Esophagus squamous epithelium (tissue), 5 donors: ENCODE measurements at places on chromosomes 2 and 18.

- no peak for DNase-seq
Observed at GRCh38 chr18:48975120-48975816, 24.5 kb upstream of the SMAD7 start.

DNA sequence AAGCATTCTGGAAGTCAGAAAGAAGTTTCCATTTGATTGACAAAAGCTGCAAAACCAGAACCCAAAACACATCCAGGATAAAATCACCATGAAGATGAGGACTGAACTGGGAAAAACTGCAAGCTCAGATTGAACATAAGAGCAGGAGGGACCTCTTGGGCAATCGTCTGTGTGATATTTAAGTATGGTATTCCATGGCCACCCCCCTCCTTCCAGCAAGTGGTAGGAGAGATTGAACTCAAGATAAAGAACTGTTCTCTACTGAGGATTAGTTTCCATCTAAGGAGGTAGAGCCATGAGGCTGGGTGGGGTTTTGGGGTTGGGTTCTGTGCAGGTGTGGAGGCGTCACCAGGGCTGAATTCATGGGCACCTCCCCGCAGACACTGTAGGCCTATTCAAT lies 251.1 kb downstream of the NCKAP5 start:
- no peak for DNase-seq

DNA sequence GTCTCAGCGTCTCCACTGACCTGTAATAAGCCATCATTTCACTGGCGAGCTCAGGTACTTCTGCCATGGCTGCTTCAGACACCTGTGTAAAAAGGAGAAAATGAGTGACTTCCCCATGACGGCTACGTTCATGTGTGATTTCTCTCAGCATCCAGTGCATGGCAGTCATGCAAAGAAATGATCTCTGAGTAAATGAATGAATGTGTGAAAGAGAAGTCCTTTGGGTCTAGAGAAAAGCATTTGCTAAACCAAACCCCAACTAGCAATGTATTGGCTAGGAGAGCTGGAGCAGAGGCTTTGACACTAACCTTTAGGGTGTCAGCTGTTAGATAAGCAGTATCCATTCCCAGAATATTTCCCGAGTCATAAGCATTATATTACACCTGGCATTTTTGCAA lies 417 bp downstream of the IL1B start:
- DNase-seq, result no peak

GRCh38 chr18:74876630-74877243 lies 279.1 kb downstream of the ZNF407 start:
- DNase-seq, result no peak

- no peak for DNase-seq
Observed at GRCh38 chr2:208112969-208113368, 11.4 kb downstream of the CRYGD start.

- DNase-seq, result no peak
Observed at GRCh38 chr2:30275256-30275655, 43.9 kb downstream of the LBH start.

DNA sequence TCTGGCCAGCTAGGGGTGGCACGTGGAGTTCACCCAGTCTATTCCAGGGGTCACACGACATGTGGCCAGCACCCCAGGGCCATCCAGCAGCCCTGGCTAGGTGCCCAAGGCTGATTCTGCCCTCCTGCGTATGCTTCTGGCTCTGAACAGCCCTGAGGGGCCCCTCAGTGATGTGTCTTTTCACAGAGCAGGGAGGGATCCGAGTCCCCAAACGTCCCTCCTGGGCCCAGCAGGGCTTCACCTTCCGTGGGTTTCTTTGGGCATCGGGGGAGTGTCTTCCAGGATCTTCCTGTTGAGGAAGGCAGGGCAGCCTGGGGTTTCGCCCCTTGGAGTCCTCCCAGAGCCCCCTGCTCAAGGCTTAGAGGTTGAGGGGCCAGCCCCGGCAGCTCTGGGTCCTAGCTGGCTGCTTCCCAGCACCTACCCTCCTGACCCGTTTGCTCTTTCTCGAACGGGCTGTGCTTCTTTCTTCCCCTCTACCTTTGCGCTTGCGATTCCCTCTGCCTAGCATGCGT lies 165.9 kb downstream of the DYSF start:
- DNase-seq, result no peak

GRCh38 chr2:200479692-200480265 lies 30.1 kb downstream of the KCTD18 start:
- DNase-seq, result no peak

DNA sequence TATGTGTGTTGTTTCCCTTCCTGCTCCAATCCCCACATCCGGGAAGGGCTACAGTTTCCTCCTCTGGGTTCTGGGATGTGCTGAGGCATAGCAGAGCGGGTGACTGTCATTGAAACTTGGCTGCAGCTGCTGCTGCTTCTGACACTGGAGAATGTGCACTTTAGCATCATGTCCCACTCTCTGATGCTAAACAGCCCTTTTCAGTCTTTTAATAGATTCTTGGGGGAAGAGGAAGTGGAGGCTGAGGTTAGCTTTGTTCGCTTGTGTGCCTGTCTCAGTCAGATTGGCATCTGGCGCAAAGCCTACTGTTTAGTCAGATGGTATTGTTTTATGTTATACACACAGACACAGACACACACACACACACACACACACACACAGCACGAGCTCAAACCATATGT lies 136.5 kb upstream of the RND3 start:
- DNase-seq, result no peak

DNA sequence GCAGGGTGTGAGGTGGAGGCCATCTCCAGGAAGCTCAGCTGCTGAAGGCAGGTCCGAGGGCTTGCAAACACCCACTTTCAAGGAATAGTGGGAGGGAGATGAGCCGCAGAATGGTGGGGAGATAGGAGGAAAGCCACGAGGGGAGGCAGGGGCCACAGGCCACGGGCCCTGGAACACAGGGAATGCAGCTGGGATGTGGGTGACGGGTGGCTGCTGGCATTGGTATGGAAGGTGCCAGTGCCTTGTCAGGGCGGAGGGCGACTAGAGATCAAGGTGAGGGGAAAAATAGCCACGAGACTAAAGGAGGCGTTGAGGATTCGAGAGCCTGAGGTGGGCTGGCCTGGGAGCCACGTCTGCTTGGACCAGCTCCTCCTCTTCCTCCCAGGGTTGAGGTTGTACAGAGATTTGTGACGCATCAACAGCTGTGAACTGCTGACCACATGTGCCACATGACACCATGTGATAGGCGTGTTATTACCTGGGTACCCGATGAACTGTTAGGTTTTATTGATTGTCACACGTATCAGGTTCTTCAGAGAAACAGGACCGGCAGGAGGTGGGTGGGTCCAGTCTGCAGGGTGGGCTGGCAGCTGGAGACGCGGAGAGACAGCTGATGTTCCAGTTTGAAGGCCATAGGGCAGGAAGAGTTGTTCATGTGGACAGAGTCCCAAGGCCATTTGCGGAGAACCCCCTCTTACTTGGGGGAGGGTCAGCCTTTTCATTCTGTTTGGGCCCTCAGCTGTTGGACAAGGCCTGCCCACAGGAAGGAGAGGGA lies 9.9 kb downstream of the IMPA2 start:
- DNase-seq, result no peak

DNA sequence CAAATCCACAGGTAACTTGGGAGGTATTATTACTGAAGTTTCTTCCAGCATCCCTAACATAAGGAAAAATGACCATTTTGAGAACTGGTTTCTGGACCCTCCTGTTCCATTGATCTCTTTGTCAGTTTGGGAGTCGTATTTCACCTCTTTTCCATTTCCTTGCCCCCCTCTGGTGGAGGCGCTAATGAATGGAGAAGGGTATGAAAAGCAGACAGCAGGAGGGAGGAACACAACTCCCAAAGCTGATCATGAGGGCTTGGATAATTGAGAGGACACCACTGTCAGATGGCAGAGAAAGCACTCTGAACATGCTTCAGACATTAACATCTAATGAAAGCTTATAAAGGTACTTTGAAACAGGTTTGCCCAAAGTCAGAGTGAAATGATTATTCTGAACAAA lies 56.6 kb upstream of the TLK1 start:
- DNase-seq, result no peak

GRCh38 chr2:238320648-238321281 lies 447 bp downstream of the TRAF3IP1 start:
- DNase-seq, result no peak

GRCh38 chr2:102266204-102266603 lies 45.2 kb upstream of the IL1RL1 start:
- no peak for DNase-seq

- DNase-seq, result no peak
Observed at GRCh38 chr18:51279367-51279984, 82.0 kb upstream of the MEX3C start.

GRCh38 chr2:74304332-74305148 lies 38.7 kb downstream of the SLC4A5 start:
- DNase-seq, result no peak

GRCh38 chr18:76892832-76893231 lies 70.5 kb downstream of the ZNF236 start:
- DNase-seq, result no peak

GRCh38 chr2:3940661-3941060 lies 237.3 kb downstream of the DCDC2C start:
- no peak for DNase-seq

- no peak for DNase-seq
Observed at GRCh38 chr2:94984964-94985575, 40.4 kb upstream of the MAL start.

DNA sequence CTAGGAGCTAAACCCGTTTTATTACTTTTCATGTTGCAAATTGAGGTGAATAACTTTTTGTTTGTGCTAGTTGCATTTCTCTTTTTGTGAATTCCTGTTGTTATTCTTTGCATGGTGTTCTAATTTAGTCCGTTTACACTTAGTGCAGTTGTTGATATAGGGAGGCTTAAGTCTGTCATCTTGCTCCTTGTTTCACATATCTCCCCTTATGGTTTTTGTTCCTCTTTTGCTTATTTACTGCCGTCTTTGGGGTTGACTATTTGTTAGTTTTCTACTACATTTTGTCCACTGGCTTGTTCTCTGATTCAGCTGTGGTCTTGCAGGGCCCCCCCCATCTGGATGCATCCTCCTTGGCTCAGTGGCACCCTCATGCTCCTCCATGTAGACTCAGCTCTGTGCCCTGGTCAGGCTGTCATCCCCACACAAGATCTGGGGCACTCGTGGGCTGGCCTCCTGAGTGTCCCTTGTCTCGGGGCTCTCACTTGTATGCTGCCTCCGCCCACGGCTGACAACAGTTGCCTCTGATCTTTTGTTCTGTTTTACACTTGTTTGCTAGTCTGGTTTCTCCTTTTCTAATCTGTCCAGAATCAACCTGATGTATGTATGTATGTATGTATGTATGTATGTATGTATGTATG lies 42.9 kb upstream of the ASB1 start:
- no peak for DNase-seq

- no peak for DNase-seq
Observed at GRCh38 chr2:116911540-116911939, 903.0 kb upstream of the DDX18 start.

DNA sequence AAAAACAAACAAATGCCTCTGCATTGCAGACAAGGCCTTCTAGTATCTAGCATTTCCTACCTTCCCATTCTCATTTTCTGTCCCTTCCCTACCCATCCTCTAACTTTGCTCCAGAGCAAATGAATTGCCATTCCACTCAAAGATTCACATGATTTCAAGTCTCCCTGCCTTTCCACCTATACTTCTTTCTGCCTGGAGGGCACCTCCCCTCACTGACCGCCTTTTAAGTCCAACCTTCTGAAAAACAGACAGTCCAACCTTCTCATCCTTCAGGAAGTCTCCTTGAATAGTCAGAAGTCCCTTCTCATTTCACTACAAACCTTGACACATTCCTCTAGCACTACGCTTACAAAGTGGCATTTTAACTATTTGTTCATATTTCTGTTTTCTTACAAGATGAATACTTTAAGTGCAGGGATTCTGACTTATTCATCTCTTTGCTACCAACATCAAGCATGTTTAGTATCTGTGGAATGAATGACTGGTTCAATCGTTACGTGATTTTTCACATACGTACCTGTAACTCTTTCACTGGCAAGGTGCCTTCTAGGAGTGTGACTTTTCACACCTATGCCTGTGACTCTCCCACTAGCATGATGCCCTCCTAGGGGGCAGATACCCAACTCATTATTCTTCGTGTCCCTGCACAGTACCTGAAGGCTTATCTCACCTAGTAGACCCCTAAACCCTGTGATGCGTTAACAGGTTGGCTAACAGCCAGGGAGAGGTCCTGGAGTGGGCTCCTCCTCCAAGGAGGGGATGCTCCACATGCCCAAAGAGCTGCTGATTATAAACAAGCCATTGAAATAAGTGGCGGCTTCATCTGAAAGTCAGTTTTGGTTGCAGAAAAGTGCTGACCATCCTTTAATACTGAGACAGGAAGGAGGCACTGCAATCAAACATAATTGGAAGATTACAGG lies 356.2 kb downstream of the MYCN start:
- no peak for DNase-seq

- no peak for DNase-seq
Observed at GRCh38 chr2:99819766-99820165, 322.6 kb downstream of the AFF3 start.
